ENCODE measurements at places on chromosomes 7 and 10.

- DNase-seq, result no peak
Observed at GRCh38 chr7:93461350-93461749, 113.2 kb downstream of the CALCR start.

- DNase-seq, result no peak
Observed at GRCh38 chr7:102913826-102914225, 1.0 kb downstream of the LRRC17 start.

DNA sequence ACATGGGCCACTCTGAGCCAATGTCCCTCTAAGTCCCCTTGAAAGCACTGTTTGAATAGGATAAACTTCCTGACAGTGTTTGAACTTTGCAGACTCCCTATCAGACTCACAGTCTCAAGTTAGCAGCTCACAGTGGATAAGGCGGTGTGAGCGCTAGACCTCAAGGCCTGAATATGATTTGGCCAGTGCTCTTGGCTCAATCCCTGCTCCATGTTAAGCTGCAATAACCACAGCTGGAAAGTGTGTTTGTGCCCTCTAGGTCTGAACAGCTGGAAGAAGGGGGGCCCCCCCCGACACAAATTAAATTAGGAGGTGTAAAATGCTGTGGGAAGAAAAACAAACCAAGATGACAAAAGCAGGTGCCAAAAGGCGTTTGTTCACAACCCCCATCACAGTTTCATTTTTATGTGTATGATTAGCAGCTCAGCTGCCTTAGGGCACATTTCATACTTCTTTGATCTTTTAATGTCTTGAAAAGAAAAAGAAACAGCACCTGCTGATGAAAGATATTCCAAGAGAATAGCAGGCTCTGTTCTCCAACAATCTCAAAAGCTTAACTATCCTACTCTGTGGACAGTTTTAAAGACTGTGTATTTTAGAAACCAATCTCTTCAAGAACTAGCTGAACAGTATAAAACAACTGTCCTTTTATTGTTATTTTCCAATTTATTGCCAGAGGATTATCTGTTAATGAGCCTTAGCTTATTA is 167.6 kb downstream of the SNX13 start:
- DNase-seq, result no peak

GRCh38 chr7:46559194-46559832 is 638.2 kb upstream of the IGFBP3 start:
- DNase-seq, result no peak

GRCh38 chr10:48800007-48800675 is 115.5 kb downstream of the WDFY4 start:
- no peak for DNase-seq

- no peak for DNase-seq
Observed at GRCh38 chr7:24905996-24906770, 73.8 kb downstream of the OSBPL3 start.

- no peak for DNase-seq
Observed at GRCh38 chr10:129875993-129876726, 87.9 kb downstream of the EBF3 start.

- no peak for DNase-seq
Observed at GRCh38 chr10:26567351-26567721, 129.2 kb downstream of the APBB1IP start.

GRCh38 chr10:91208642-91209041 is 11.8 kb upstream of the PCGF5 start:
- no peak for DNase-seq
